SW 1271 (cell line): ENCODE measurements at places on chromosomes 1 and 21.
A peak's percentile ranks its signal among the peaks of the same experiment; 100 is the strongest.

GRCh38 chr1:190320952-190321351 is 156.7 kb downstream of the BRINP3 start:
- DNase-seq: no peak

- DNase-seq: no peak
These were observed 16.8 kb downstream of the GNG12 start for GRCh38 chr1:67816506-67816905.

DNA sequence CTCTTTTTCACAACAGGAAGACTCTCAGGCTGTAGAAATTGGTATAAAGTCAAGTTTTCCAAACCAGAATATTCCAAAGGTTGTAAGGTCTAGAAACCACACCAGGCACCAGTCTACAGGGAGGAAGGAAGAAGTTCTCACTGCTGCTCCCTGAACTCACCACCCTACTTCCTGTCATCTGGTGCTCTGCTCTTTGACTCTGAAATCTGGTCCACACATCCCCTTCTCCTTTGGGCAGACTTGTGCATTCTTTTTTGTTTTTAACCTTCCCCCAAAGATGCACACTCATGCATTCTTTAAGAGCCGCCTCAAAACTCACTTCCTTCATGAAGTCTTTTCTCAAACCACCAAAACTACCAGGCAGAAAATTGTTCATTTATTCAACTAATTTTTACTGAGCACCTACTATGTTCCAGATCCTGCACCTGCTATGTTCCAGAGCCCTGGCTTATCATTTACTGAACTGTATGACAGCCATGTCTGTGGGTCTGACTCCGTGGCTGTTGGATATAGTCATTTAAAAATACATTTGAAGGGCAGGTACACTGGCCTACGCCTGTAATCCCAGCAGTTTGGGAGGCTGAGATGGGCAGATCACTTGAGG is 30.1 kb upstream of the EPS15 start:
- DNase-seq: no peak

- DNase-seq: no peak
These were observed 594 bp downstream of the HDGF start for GRCh38 chr1:156750711-156751450.

DNA sequence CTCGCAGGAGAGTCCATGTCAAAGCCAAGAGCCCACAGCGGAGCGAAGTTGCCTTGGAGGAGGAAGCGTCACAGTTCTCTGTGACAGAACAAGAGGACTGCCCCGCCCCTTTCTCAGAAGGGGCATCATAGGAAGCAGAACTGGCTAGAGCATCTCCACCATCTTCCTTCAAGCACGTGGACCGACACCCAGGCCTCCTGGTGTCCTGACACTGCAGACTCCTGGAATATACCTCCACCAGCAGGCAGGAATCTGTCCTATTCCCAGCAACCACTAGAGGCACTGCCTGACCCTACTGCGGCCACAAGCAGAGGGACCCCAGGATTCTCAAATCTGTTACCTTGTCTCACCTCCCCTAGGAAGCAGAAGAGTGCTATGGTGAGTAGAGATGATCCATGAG is 37.8 kb downstream of the GPA33 start:
- no peak for DNase-seq

GRCh38 chr1:70745199-70745598 is 302.4 kb downstream of the PTGER3 start:
- DNase-seq: no peak

GRCh38 chr1:197980457-197980856 is 63.3 kb downstream of the LHX9 start:
- DNase-seq: no peak

DNA sequence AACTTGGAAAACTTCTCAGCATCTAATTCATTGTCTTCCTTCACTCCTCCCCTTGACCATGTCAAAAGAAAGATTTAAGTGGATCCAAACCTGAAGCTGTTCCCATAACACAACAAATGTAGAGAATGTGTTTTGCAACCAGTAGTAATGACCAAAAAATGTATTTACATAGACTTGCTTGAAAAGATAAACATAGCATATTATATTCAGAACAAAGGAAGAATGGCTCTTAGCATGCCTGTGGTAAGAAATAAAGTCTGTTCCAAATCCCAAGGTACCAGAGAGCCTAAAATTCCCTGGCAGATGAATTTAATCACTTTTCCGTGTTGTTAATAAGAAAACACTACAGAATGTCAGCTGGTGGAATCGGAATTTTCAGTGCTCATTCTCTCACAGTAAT is 36.8 kb downstream of the FMO3 start:
- no peak for DNase-seq

- DNase-seq: no peak
These were observed 12.2 kb upstream of the ARHGEF10L start for GRCh38 chr1:17527036-17527914.

DNA sequence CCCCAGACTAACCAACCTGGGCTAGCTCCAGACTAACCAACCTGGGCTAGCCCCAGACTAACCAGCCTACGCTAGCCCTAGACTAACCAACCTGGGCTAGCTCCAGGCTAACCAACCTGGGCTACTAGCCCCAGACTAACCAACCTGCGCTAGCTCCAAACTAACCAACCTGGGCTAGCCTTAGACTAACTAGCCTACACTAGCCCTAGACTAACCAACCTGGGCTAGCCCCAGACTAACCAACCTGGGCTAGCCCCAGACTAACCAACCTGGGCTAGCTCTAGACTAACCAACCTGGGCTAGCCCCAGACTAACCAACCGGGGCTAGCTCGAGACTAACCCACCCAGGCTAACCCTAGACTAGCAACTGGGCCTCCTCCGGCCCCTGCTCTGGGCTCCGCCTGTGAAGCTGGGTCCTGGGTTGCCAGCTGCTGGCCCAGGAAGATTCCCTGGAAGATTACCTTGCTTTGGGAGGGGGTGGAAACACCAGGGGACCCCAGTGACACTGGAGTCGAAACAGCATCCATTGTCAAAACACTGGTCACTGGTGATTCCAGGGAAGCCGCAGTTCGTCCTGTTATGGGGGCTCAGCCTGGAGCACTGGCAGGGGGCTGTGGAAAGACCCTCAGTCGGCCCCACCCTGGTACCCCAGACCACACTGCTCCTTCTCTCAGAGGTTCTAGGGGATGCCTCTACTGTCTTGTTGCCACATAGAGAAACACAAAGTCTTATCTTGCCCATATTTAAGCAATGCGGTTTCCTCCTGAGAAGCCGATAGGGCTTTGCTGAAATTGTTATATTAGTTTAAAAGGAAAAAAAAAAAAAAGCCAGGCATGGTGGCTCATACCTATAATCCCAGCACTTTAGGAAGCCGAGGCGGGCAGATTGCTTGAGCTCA is 1.1 kb downstream of the TFF2 start:
- no peak for DNase-seq

- DNase-seq: no peak
These were observed 98.6 kb upstream of the PDE4B start for GRCh38 chr1:65694126-65694525.

GRCh38 chr1:160162931-160163330 is 11.5 kb downstream of the ATP1A4 start:
- DNase-seq: no peak

- no peak for DNase-seq
These were observed 95.3 kb downstream of the ADARB1 start for GRCh38 chr21:45169682-45170081.

DNA sequence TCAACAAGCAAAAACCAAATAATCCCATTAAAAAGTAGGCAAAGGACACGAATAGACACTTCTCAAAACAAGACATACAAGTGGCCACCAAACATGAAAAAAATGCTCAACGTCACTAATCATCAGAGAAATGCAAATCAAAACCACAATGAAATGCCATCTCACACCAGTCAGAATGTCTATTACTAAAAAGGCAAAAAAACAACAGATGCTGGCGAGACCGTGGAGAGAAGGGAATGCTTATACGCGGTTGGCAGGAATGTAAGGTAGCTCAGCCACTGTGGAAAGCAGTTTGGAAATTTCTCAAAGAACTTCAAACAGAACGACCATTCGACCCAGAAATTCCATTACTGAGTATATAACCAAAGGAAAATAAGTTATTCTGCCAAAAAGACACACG is 145.1 kb upstream of the EDN2 start:
- DNase-seq: peak; percentile 12

DNA sequence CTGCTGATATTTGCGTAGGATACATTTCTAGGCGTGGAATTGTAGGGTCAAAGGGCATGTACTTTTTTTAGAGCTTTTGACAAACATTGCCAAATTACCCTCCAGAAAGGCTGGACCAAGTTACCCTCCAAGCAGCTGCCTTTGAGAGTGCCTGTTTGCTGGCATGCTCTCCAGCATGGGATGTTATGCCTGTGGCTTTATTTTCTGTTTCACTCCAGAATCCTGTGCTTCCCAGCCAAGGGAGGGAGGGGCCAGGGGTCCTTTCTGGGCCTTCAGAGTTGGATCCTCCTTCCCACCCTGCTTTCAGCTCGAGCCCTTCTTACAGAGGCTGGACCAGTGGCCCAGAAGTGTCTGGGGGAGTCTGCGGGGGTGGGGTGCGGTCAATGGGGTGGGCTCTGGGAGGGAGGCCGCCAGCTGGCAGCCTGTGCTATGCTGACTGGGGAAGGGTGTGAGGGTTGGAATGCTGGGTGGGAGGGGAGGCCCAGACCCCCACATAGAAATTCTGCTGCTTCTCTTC is 81.2 kb downstream of the EPHB2 start:
- DNase-seq: no peak

DNA sequence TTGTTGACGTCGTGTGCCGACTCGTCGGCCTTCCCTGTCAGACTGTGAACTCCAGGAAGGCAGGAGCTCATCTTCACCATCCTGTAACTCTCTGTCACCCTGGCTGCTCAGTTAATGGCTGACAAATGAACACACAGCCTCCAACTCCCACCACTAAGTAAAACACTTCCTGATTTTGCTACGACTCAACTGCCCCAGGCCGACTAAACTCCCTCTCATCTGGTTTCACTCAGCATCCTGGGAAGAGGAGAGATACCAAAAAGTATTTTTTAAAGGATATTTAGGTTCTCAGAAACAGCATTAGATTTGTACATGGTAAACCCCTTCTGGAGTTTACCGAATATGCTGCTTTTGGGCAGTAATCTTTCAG is 18.2 kb upstream of the LHX4 start:
- DNase-seq: no peak

- DNase-seq: no peak
These were observed 17.0 kb downstream of the PADI2 start for GRCh38 chr1:17102232-17102631.

GRCh38 chr1:57254022-57254421 is 169.8 kb downstream of the DAB1 start:
- no peak for DNase-seq

GRCh38 chr1:31445951-31446350 is 32.9 kb downstream of the SERINC2 start:
- no peak for DNase-seq

- peak; percentile 43 for DNase-seq
These were observed at the start of gene S100A16 for GRCh38 chr1:153612755-153613331. TSS of gene S100A16 (minus strand) at chr1:153613137. CDS start at chr1:153608151, 4,986 bp downstream.

- DNase-seq: no peak
These were observed 23.4 kb downstream of the TEX35 start for GRCh38 chr1:178536329-178536728.

DNA sequence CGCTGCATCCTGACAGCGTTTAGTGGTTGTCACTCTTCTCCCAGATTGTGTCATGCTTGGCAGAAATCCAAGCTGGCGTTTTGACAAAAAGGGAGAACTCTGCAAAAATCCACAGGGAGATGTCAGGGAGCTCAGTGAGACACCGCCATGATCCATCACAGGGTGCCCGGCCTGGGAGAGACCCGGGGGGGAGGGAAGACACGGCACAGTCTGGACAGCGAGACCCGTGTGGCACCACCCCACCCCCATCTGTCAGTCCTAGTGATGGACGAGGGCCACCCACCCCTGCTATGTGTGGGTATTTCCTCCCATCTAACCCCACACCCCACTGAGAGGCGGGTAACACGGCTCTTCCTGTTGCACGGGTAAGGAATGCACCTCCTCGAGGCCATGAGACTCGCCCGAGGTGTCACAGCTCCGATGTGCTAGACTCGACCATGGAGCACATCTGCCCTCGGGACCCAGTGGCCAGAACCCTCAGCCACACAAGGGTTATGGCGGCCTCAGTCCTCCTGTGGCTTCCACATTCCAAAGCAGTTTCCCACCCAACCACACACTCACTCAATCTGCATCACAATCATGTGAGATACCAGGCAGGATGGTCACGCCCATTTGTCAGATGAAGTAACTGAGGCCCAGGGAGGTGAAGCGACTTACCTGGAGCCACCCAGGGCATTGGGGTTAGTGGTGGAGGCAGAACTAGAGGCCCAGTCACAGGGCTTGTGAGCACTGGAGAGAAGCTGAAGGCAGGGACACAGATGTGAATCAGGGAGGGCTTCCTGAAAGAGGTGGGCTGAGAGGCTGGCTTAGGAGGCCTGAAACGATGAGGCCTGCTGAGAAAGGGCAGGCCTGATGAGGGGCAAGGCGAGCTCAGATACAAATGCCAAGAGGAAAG is 688.5 kb downstream of the MATN1 start:
- DNase-seq: no peak
